AML-193 (cell line): ENCODE measurements at places on chromosomes 2 and 18.

GRCh38 chr2:230797515-230798495 is 66.9 kb upstream of the ITM2C start:
- DNase-seq: peak; percentile 20

- no peak for DNase-seq
Observed at GRCh38 chr2:152339556-152340286, 4.7 kb downstream of the FMNL2 start.

DNA sequence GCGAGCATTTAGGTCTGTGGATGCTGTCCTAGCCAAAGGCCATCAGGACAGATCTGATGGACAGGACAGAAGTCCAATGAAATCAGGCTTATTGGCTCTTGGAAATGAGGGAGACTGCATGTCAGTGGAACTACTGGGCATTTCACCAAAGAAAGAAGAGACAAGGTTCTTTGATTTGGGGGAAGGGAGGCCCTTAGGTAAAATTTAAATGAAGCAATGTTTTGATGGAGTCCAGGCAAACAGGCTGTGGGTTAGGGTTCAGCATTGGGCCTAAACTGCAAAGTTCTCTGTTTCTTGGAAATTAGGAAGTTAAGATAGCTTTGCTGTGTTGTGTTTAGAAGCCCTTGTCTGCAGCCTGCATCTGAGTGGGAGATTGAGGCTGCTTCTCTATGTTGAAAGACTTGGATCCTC is 31.6 kb upstream of the RNF149 start:
- DNase-seq: peak; percentile 24

DNA sequence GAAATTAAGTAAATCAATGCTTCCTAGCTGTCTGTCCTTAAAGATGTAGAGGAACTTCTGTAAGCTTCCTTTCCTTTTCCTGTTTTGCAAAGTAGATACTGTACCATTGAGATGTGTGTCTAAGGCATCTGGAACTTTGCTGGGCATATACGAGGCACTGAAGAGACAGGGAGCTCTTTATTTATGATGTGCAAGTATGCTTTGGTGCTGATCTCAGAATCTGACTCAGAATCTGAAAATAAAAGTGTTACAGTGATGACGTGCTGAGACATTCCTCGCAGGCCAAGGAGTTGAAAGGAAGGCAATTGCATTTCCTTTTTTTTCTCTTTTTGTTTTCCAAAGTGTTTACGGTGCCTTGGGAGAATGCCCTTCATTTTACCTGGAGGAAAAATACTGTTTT is 230.9 kb upstream of the RGPD4 start:
- DNase-seq: no peak

DNA sequence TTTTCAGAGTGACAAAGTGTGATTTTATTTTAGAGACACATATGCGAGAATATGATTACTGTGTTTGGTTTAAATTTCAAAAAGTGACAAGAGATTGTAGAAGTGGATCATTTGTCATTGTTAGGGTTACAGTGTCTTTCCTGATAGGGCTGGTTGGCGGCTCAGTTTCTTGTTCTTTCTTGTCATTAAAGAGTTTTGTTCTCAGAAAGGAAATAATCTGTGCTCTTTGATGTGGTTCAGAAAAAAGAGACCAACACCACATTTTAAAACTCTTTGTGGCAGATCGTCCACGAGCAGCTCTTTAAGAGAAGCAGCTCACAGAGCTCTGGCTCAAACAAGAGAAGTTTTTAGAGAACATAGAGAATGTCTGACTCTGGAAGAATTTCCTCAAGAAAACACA is 45.6 kb upstream of the ZNF532 start:
- no peak for DNase-seq
